Activated CD8-positive, alpha-beta memory T cell treated with anti-CD3 and anti-CD28 coated beads for 1 hour (primary cell): ENCODE measurements at places on chromosomes 11 and 22.

DNA sequence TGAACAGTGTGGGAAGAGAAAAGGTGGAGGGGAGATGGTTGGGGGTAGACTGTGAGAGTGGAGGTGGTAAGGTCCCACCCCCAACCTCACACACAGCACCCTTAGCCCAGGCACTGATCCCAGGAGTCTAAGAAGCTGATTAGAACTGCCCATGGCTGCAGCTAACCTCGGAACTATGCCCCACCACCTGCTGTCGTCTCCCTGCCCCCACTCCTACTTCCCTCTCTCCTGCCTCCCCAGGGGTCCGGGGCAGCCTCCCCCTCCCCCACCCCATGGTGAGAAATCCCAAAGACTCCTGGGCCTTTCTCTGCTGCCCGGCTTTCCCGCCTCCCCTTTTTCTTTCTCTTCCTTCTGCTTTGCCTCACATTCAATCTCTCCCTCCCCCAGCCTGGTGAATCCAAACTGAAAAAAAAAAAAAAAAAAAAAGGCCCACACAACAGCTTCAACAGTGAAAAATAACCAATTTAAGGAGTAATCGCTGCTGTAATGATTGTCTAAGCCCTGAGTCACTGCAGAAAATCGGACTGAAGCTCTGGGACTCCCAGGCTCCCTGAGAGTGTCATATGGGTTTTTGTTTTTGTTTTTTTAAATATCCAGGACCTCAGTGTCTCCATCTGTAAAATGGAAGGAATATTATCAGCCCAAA lies 9.6 kb upstream of the TP53I11 start:
- no peak for DNase-seq

DNA sequence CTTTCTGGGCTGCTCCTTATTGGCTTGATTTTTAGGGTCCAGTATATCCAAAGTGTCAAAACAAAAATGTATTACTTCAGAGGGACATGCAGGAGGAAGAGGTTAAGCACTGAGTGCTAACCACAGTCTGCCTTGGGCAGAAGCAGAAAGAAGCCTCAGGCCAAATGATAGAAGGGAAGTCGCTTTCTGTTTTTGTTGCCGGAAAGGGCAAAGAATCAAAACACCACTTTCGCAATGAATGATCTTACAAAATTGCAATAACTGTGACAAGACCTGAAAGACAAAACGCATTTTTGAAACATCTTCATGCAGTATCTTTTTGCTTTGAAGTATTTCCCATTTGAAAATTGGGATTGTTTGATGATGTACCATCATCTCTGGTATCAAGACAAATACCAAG lies 70.1 kb upstream of the PICALM start:
- no peak for DNase-seq

GRCh38 chr11:65187971-65188461 lies 6.3 kb downstream of the CAPN1 start:
- no peak for DNase-seq

- no peak for DNase-seq
Measured at GRCh38 chr22:18091916-18092526, 14.2 kb downstream of the PEX26 start.

DNA sequence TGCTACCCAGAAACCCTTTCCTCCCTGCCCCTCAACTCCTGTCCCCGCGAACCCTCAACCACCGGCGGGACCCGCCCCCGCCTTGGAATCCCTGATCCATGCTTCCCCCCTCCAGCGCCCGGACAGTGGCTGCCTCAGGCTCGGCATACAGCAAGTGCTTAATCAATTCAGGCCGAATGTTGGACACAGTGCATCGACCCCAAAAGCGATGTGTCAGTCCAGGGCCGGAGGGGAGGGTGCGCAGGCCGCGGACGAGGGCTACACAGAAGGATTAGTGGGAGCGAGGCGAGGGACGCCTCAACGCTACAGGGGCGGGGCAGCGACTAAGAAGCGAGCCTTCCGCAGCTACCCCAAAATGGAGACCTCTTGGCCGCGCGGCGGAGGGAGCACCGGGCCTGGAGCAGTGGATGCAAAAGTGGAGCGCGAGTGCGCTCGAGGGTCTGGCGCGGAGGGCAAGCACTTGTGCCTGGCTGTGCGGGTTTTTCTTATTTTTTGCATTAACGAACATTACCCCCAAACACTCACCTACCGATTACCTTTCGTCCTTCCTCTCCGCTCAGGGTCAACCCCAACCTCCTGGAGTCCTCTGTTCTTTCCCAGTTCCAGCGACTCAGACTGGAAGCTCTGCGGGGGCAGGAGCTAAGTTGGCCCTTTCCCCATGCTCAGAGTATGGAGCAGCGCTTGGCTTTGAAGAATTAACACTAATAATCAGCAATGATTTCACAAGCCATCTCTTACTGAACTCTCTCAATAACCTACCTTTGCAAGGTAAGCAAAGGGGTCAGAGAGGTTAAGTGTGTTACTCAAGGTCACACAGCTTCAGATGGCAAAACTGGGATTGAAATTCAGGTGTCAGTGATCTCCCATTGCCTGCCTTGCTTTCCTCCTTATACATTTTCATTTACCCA lies 30.0 kb upstream of the WNT11 start:
- DNase-seq = peak; percentile 13

GRCh38 chr22:46393873-46394272 lies 58.4 kb downstream of the TRMU start:
- DNase-seq = no peak

GRCh38 chr11:76526878-76527277 lies 82.1 kb downstream of the EMSY start:
- no peak for DNase-seq

DNA sequence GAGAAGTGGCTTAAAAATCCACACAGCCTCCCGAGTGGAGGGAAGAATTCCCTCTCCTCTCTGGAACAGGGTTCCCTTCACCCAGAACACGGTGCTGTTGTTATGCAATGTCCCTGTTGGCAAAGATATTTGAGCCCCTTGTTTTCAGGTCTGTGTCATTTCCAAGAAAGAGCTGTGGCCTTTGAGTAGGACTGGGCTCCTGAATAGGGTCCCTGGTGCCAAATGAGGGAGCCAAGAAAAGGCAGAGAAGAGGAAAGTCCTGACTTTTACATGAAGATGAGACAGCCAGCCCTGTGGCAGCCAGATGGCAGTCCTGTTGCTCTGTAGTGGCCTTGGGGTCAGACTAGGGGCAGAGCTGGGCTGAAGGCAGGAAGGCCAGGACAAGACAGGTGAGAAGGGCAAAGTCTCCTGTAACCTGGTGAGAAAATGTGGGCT lies 51.2 kb upstream of the ELF5 start:
- DNase-seq = no peak
